Stimulated activated CD4-positive, alpha-beta T cell treated with anti-CD3 and anti-CD28 coated beads, Interleukin-1b, Interleukin-23, amount 100 ng/mL, for 24 hours (primary cell): ENCODE measurements at places on chromosomes 7 and 10.
A peak's percentile ranks its signal among the peaks of the same experiment; 100 is the strongest.

GRCh38 chr10:117896517-117896916, 150.2 kb downstream of the RAB11FIP2 start:
- no peak for DNase-seq

- DNase-seq: no peak
Measured at GRCh38 chr7:69204943-69205342, 393.3 kb upstream of the AUTS2 start.

GRCh38 chr10:47283101-47283630, 16.8 kb upstream of the GDF10 start:
- no peak for DNase-seq

DNA sequence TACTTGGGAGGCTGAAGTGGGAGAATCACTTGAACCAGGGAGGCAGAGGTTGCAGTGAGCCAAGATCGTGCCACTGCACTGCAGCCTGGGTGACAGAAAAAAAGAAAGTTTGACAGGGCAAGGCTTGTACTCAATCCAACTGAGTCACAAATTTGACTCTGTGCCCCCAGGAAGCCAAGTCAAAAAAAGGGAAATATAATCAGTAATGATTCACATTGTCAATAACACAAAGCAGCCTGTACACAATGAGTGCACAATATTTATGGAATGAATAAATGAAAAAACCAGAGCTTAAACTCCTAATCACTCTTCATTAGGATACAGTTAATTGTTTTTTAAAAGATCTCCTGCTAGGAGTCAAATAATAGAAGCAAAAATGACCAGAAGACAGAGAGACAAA, 6.4 kb downstream of the NAPEPLD start:
- DNase-seq: no peak

GRCh38 chr7:5296611-5297226, 14.0 kb downstream of the SLC29A4 start:
- DNase-seq: peak; percentile 53

- DNase-seq: no peak
Measured at GRCh38 chr7:80884511-80885195, 34.2 kb downstream of the SEMA3C start.

DNA sequence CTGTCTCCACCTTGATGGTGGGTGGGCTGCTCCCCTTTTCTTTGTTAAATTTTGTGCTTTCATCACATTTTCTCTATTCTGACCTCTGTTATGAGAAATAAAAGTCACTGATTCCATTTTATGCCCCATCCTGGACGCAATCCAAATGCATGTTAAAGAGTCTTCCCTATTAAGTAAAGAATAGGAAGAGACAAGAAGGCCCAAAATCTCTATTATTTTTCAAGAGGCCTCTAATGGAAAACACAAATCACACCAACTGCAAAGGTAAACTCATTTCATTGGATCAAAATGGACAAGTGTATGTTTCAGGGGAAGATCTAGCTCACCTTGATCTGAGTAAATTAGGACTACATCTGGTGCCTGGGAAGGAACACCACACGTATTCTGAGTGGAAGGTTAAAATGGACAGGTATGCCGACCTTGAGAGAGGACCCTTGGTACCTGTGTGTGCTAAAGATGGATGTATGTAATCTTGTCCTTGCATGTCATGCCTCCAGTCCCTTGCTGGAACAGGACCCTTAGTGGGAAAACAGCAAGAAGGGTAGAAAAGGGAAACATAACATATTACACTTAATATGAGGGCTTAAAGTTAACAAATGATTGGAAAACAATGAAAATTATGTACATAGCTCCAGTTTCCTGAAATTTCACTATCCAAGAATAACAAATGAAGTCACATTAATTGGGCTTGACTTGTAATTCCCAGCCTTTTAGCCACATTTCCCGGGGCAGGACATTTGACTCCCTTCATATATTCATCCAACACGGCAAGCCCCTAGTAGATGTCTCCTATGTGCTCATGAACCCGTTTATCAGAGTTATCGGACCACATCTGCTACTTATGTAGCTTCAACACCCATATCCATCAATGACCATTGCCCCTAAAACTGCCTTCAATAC, 7.6 kb downstream of the IFIT2 start:
- DNase-seq: no peak

- no peak for DNase-seq
Measured at GRCh38 chr10:78405736-78406135, 372.1 kb downstream of the RPS24 start.

- no peak for DNase-seq
Measured at GRCh38 chr7:101817471-101818286, at the start of gene CUX1. CUX1 (plus strand) TSS chr7:101817626; CDS start chr7:101817640, 14 bp downstream.

DNA sequence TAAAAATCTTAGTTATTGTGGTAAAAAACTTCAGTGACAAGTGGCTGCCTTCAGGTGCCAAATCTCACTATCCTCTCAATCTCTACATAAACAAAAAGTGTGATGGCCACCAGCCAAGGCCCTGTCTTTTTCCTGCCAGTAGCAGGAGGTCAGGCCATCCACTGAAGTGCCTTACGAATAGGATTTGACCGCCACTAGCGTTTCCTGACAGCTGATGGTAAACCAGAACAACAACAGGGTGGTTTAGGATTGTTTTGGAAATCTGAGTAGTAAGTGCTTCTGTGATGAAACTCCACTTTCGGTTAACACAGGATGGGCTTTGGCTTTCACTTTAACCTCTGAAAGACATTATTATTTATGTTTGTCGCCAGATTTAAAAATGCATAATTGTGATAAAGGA, 55.7 kb upstream of the OGDHL start:
- DNase-seq: no peak

DNA sequence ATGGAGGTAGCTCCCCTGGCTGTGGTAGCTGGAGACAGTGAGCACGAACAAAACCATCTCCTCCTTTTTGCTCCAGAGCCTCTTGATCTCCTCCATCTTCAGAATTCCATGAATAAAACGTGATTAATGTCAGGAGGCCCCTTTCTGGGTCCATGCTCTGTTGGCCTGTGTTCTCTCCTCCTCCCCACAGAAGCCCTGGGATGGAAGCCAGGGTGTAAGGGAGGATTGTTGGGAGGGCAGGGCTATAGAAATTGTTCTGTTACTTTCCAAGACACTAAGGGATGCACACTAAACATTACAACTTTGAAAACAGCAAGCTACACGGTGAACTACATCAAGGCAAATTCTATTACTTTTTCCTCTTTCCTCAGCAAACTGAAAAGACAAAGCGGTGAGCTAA, 96.3 kb downstream of the RNF216 start:
- DNase-seq: no peak

DNA sequence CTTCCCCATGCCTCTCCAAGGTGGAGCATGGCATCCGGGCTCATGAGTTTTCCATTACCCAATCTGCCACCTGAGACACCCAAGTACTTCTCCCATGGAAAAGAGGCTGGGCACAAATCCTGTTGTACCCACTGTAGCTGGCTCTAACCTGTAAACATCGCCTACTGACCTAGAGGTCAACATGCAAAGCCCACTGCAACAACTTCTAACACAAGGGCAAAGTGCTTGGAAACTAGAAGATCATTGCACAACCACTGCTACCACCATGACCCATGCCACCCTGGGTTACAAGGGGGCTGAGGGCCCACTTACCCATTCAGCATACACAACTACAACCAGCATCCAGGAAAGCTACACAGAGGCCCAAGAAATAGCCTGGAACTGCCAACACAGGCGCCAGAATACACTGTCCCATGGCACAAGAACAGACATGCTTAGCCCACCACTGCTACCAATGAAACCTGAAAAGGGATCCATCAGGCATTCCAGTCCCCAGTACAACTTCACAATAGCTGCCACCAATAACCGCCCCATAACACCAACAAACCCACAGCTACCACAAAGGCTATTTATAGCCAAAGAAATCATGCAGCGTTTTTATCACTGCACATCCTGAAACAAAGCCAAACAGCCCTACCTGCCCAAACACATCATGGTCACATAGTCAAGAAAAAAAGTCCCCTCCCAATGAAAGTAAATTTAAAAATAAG, 63.4 kb downstream of the RNF32 start:
- DNase-seq: no peak

DNA sequence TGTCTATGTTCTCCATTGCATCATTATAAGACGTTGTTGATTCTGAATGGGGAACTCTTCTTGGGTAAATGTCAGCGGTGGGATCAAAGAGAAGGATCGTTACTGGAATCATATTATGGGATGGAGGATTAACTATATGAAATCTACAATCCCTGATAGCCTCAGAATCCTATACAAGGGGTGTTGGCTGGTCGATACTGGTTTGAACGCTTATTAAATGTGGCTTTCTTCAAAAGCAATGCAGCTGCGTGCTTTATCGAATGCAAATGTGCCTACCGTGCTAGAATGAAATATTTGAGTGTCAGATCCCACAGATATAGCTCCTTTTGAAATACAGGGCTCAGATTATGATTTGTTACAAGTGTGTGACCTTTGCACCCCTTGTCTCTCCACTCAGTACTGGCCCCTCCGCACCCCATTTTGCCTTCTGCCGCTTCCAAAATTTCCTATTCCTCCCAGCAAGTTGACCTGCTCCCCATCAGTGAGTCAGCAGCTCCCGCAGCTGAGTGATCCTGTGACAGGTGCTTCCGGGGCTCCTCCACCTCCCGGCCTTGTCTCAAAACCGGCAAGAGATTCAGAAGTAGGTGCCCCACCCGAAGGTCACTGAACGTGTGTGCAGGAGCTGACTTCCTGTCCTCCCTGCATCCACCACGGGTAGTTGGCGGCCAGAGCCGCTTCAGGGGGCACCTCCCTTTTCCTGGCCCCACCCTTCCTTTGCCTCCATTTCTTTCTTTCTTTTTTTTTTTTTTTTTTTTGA, 76.6 kb downstream of the PTPRE start:
- DNase-seq: no peak

DNA sequence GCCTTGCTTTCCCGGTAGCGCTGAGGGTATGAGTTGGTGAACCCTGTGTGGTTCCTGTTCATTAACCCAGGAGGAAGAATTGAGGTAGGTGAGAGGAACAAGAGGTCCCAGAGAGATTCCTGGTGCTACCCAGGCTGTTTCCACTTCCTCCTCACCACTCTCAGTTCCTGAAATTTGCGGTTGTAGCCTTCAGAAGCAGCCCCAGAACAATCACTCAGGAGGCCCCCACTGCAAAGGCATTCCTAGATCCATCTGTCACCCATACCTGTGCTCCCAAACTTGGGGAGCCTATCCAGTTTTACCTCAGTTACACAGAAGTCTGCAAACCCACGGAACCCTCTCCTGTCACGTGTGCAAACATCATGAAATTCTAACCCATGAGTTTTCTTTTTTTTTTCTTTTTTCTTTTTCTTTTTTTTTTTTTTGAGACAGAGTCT, 9.0 kb upstream of the PIP4K2A start:
- DNase-seq: no peak

GRCh38 chr7:138542183-138542582, 82.1 kb downstream of the TRIM24 start:
- no peak for DNase-seq

DNA sequence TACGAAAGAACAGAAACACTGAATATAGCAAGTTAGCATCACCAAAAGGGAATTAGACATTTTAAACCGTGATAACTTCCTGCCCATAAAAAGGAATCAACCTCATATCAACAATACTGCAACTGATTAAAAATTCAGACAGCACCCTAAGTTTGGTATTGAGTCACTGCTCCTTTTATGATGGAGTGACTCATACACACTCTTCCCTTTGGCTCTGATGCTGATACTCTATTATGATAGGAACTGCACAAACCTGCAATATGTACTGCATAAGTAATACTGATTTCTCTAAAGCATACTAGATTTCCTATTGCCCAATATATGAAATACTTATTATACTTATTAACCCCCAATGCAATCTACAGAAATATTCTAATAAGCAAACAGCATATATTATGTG, 118.7 kb downstream of the PARD3 start:
- DNase-seq: no peak

GRCh38 chr10:132768346-132769248, 17.4 kb downstream of the NKX6-2 start:
- no peak for DNase-seq

GRCh38 chr7:83204715-83205114, 42.0 kb upstream of the PCLO start:
- DNase-seq: no peak

GRCh38 chr10:22148961-22149360, 68.9 kb downstream of the EBLN1 start:
- no peak for DNase-seq

DNA sequence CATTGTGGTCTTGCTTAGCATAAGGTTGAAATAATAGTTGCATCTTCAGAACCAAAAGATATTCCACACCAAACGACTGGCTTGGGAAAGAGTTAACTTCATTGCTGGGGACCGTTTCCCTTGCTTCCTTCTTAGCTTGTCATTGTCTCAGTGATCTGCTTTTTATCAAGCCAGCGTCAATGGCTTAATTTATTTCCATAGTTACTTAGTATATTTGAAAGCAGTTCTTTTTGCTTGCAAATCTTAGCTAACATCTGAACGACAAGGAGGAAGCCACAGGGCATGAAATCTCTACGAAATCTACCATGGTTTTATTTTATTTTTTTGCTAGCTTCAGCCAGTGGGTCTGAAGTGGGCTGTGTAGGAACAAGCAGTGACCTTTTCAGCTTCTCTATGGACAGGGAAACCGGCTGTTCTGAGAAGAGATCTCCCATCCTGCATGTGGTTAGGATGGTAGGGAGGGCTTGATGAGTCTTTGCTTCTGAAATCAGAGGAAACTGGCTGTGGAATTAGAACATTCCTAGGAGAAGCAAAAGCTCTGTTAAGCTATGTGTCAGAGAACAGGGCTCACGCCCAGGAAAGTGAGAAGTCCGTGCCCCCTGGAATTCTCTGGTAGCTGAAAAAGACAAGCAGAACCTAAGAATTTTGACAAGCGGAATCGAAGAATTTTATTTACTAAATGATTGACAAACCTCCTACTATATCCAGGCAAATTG, 8.0 kb downstream of the SLC18A2 start:
- no peak for DNase-seq

DNA sequence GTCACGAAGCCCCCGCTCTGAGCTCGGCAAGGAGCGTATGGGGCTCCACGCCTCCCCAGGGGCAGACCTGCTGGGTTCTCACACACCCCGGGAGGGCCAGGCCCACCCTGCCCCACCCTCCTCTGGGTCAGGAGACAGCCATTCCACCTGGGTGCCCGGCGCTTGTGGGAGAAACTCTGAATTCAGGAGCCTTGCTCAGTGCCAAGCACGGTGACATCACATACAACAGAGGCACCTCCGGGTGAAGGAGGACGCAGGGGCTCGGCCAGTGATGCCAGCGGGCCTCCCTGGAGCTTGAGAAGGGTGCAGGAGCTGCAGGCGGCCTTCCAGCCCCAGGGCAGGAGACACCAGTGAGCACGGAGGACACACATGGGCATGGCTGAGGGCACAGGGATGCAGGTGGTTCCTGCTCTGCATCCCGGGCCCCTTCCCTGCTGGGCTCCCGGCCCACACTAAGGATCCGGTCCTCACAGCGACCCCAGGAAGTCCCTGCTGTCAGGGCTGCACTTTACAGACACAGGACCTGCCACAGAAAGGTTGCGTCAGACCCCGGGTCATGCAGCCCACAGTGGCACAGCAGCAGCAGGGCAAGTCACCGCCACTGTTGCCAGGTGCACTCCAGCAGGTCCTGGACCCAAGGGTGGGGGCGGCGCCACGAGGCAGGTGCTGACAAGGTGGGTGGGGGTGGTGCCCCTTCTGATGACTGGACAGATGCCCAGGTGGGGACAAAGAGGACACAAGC, 108.0 kb downstream of the MAD1L1 start:
- DNase-seq: no peak
